Hematopoietic multipotent progenitor cell treated with erythropoietin and hydrocortisone succinate and interleukin-3 and kit ligand, for 15 days (in vitro differentiated cells): ENCODE measurements at places on chromosomes 2 and 18.

DNA sequence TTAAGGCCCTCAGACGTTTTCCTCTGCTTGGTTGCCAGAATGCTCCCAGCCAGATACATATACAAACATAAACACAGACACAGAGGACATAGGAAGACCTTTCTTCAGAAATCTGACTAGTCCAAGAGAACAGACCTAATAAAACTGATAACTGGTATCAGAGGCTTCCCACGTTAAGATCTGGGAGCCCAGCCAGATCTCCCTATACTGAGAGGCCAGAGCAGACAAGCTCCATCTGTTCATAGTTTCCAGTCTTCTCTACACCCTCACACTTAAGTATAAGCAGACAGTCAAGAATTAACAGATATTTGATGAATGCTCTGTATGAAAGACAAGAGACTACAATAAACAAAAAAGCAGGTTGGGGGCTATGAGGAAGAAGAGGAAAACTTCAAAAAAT, 240.5 kb upstream of the CHAC2 start:
- no peak for DNase-seq

- no peak for DNase-seq
Observed at GRCh38 chr2:202157211-202157990, 81.0 kb downstream of the SUMO1 start.

DNA sequence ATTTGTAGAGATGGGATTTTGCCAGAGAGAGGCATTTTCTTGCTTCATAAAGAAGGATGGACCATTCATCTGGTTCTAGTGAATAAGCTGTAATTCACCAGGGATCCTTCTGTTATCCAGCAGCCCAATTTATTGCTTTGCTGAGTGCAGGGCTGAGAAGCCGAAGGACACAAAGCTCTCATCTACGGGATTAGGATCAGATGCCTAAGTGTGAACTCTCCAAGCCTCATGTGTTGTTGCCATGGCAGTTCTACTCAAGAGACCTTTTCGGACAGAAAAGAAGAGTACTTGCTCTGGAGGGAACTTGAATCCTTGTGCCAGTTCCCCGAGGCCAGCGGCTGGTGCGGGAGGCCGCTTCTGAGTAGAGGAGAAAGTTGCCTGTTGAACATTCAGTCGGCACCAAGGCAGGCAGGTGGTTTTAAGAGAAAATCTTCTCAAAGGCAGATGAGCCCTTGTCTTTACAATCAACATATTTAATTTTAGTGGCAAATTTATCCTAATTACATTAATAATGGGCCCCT, 38.4 kb upstream of the MBP start:
- DNase-seq = no peak

DNA sequence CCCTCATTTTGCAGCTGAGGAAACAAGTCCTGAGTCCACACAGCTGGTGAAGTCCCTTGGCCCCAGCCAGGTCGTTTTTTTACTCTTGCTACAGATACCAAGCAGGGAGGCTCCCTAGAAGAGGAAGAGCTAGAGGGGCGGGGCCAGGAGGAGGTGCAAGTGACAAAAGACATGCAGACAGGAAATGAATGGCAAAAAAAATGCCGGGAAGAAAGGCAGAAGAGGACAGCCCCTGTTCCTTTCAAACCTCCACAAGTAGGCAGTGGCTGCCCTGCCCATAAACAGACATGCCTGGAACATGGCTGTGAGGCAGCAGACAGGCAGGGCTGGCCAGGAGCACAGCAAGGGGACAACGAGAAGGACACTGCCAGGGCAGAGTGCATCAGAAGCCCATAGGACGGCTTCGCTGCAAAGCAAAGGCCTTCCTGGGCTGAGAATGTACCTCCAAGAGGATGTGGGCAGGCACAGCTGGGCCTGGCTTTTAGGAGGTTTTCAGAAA, 108.7 kb downstream of the ZBTB7C start:
- DNase-seq = no peak

- peak; percentile 28 for DNase-seq
Observed at GRCh38 chr2:44974064-44974715, 32.7 kb downstream of the SIX3 start.

GRCh38 chr2:69616755-69617154, 26.8 kb downstream of the AAK1 start:
- DNase-seq = no peak

- peak; percentile 7 for DNase-seq
Observed at GRCh38 chr2:235116885-235117492, 165.2 kb downstream of the SH3BP4 start.

DNA sequence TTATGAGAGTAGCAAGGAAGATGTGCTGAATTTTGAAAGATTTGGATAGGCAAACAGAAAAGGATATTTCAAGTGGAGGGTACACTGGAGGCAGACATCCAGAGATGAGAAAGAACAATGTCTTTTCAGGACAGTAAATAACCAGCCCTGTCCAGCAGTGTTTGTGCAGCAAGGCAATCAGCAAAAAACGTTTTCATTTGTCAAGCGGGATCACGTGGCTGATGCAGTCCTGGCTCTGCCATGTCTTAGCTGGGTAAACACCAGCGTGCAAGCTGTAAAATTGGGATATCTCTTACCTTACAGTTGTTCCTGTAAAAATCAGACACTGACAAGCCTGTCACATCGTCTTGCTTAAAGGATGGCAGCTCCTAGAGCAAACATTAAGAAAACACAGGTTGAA, 67.8 kb downstream of the CWC22 start:
- DNase-seq = no peak

- DNase-seq = peak; percentile 11
Observed at GRCh38 chr2:143282684-143283083, 153.5 kb downstream of the ARHGAP15 start.

DNA sequence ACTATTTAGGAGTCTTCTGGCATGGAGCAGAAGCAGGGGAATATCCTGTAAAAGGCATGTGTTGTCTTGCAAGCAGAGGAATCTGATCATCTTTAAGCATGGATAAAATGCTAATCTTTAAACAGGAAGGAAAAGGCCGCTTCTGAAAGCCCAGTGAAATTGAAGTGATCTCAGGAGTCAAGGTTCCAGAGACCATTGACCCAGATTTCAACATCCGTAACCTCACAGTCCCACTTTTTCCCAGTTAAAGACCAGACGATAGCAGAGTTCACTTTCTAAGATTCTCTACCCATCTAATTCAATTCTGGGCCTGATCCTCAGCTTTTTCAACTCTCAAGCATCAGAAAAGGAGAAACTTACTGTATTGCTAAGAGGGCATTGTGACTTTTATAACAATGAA, 332.2 kb upstream of the LRP1B start:
- DNase-seq = no peak

DNA sequence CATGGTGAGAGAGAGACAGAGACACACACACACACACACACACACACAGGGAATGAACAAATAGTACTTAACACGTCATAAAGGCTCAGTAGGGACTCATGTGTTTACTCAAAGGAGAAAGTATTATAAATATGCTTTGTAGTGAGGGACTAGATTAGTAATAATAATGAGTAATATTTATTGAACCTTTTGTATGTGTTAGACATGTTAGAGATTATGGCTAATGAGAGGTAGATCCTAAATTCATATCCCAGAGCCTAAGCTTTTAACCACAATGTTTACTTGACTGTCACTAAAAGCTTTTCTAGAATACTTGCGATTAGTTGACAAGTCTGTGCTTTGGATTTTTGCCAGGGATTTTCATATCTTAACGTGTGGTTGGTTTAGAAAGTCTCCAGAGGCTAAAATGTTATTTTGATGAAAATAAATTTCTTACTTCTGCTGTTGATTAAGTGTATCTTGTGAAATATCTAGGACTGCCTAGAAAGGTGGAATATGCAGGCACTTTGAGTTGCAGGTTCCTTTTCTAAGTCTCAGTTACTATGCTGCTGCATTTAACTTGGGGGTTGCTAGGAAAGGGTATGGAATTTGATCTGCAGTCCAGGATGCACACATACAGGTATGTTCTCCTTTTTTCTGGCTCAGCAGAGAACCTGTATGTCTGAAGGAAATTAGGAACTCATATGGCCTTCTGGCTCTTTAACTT, 64.5 kb downstream of the UBR3 start:
- peak; percentile 64 for DNase-seq

DNA sequence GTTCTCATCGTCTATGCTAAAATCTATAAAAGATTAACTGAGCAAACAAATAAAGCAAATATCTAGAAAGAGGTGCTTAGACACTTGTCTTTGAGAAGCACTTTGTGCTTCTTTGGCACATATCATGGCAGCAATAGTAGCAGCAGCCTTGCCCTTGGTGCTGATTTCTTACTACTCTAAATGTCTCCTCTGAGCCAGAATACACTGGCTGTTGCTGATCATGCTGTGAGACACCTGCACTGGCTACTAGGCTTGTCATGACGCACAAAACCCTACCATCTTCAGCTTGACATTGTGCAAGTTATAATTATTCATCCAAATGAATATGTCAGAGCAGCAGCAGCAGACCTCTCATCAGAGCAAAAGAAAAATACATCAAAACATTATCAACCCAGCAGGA, 46.7 kb downstream of the FANCL start:
- DNase-seq = no peak

DNA sequence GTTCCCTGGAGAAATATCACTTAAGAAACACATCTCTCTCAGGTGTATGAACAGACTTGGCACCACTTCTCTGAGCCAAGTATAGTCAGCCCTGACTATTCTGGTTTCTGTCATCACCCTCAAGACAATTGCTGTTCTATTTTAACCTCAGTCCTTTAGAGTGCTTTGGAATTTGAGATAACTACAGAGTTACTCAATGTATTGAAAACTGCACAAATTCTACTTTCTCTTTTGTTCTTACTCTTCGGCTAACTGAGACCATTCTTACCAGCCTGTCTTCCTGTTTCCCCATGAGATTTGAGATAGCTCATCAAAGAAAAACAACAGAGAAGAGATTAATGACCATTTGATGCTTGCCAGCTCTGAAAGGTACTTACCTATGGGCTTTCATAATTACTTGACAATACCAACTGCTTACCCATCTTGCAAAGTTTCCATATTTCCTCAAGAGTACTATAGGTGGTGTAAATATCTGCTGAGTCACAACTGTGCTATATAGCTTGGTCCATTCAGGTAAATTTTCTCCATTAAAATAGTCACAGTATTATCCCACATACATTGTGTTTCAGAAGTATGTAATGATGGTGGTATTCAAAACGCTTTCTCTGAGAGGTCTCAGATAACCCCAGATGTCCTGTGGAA, 467.5 kb upstream of the CHST9 start:
- no peak for DNase-seq

DNA sequence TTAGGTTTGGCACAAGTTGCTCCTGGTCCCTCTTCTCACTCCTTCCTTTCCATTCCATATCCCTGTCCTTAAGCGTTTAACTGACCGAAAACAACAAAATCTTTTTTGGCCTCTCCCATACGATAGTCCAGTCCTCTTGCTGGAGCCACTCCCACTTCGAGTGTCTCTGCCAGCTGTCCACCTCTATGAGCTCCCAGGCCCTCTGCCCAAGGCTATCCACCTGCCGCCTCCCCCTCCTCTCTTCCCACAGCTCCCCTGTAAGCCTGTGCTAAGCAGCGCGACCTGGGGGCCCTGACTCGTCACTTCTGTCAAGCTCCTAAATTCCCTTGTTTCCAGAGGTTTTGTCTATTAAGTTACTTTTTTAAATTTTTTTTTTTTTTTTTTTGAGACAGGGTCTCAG, 47.0 kb upstream of the FOSL2 start:
- DNase-seq = no peak
